ENCODE measurements at places on chromosomes 2 and 18.

DNA sequence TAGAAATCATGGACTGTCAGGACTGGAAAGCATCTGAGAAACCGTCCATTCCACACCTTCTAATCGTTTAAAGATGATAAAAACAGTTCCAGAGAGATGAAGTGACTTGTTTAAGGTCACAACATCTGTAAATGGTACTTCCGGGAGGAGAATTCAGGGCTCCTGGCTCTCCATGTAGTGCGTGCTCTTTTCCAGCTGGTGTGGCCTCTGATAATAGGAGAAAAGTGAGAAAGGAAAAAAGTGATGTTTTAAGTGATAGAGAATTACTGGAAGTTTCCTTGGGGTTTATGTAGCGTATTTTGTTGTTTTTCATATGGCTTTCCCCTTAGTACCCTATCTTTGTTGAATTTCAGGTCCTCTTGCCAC is 663 bp downstream of the C2orf49 start:
- no peak for DNase-seq

DNA sequence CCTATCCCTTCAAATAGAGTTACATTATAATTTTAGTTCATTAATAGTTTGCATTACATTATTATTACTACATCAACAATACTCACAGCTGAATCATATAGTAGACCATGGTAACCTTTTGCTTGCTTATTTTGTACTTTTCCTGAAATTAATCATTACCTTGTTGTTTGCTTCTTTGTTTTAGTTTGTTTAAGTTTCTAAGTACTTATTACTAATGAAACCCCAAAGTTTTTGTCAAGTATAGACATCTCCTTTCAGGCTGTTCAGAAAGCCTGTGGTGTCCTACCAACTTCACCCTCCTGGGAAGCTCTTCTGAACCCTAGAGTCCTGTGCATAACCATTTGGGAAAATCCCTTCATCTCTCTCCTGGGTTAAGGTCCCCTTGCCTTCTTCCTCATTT is 43.5 kb upstream of the LAPTM4A start:
- no peak for DNase-seq

GRCh38 chr2:14255135-14255820 is 377.2 kb upstream of the LRATD1 start:
- DNase-seq, result no peak

GRCh38 chr2:20925265-20925889 is 102.5 kb upstream of the LDAH start:
- no peak for DNase-seq

DNA sequence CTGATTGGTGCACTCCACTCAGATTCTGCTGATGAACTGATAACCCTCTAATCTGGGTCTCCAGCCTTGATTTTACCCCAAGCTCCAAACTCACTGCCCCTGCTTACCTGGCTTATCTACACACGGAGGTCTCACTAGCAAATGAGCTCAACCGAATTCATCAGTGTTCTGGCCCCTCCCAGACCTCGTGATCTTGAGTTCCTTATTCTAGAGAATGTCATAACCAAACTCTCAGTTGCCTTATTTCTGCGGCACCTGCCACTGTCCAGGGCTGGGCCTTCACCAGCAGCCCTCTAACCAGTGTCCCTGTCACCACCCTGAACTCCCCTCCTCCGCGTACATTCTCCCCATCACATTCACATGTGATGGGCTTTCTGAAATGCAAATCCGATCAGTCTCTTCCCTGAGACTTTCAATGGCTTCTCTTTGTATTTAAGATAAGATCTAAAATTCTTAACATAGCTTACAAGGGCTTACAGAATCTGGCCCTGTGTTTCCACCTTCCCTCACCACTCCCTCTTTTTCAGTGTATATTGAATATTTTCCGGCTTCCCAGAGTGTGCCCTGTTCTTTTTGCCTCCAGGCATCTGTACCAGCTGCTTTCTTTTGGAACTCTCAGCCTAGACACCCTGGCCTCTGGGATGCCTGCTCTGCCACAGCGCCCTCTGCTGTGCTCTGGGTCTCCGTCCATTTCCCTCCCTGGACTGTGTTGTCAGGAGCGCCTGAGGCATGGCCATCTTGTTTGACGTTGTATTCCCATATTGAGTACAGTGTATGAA is 31.1 kb downstream of the NAB1 start:
- no peak for DNase-seq

- DNase-seq, result no peak
Measured at GRCh38 chr2:130241041-130241707, 42.9 kb upstream of the TUBA3E start.

DNA sequence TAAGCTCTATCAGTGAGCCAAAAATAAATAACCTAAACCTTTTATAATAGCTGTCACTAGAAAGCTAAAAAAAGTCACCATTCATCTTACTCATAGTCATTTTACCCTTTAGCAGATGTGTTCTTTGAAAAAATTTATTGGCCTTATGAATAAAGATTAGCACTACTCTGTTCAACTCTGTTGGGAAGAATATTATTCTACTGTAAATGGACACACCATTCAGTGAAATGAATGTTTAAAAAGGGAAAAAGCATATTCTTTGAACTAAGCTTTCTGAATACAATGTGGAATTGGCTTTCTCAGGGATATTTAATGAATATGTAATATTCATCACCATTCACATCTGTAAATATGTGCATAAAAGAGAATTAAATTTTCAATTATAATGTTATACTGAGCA is 422.0 kb downstream of the CBLN2 start:
- DNase-seq, result no peak

GRCh38 chr2:134443814-134444480 is 190.1 kb downstream of the MGAT5 start:
- DNase-seq, result no peak

DNA sequence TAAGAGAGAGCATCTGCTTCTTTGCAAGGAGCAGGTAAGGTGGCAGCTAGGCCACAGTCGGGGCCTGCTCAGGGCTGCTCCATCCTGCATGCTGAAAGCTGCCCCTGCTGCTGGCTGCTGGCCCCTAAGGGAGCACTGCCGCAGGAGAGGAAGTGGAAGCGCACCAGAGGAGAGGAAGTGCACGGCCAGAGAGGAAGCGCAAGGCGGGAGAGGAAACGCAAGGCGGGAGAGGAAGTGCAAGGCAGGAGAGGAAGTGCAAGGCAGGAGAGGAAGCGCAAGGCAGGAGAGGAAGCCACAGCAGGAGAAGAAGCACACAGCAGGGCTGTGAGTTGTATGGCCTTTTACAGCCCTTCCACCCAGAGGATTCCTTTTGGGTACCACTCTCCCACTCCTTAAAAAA is 539.0 kb upstream of the TNP1 start:
- no peak for DNase-seq

DNA sequence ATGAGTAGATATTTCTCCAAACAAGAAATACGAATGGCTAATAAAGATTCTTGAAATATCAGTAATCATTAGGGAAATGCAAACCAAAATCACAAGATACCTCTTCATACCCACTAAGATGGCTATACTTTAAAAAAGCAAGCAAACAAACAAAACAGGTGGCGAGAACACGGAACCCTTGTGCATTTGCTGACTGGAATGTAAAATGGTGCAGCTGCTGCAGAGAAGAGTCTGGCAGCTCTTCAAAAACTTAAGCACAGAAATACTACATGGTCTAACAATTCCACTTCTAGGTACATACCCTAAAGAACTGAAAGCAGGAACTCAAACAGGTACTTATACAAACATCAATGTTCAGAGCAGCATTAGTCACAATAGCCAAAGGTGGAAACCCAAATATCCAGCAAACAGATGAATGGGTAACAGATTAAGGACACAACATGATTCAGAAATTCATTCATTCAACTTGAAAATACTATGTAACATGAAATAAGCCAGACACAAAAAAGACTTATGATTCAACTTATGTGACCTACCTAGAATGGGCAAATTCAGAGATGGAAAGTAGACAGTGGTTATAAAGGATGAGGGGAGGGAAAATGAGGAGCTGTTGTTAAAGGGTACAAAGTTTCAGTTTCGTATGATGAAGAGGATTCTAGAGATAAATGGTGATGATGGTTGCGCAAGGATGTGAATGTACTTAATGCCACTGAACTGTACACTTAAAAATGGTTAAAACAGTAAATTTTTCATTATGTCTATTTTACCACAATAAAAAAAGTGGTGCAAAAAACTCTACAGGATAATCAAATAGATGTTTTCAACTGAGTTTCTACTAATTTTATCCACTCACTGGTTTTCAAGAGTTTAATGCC is 26.9 kb upstream of the GPR75 start:
- no peak for DNase-seq

All from ureter (tissue), 1 donor.